Stimulated activated CD4-positive, alpha-beta T cell treated with anti-CD3 and anti-CD28 coated beads, Interleukin-12 subunit alpha, Interleukin-12 subunit beta, amount 100 ng/mL, for 24 hours (primary cell): ENCODE measurements at places on chromosomes 4 and X.

- no peak for DNase-seq
These were observed 26.1 kb downstream of the RUFY3 start for GRCh38 chr4:70747874-70748273.

DNA sequence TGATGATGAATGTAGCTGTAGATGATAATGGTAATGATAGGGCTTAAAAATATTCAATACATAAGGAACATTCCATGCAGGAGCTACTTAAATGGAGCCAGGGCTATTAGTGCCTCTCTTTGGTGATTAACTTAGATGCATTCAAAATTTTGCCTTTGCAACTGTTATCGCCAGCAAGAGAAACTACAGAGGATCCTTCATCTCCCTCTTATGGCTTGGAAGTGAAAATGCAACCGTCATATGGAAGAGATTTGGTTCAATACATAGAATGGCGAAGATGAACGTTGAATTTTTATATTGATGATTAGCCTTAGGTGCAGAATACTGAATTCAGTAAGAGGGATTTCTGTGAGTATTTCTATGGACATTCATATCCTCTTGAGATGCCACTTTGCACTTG lies 134.5 kb upstream of the NLGN4X start:
- DNase-seq, result no peak

GRCh38 chrX:9378980-9379696 lies 85.7 kb upstream of the TBL1X start:
- DNase-seq, result no peak

DNA sequence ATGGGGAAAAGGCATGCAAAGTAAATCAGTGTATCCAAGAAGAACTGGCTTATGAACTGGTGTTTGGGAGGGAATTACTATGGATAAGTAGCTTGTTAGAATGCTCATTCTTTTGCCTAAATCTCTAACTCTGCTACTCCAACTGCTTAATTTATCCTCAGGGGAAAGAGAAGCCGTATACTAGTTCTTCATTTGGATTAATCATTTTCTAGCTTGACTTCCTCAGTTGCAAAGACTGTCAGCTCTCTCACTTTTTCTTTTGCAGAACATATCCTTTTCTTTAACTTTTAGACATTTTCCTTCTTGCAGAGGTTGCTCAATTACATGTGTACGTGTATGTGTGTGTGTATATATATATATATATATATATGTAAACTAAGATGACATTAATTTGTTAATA lies 21.9 kb downstream of the GPRIN3 start:
- DNase-seq, result no peak

DNA sequence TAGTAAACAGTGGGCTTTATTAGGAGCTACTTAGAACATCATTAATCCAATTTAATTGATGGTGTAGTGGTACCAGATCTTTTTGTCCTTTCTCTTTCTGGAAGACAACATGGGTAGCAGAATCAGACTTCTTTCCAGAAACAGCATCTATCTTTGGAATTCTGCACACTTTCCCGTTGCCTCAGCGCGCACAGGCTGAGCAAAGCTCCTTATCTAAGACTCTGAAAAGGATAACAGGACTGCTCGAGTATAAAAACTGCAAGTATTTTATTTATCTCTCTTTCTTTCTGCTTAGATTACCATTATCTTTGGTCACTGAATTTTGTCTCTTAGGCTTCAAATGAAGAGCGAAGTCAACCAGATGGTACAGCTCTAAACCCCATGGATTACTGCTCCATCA lies 191.7 kb downstream of the DHX15 start:
- DNase-seq, result no peak

DNA sequence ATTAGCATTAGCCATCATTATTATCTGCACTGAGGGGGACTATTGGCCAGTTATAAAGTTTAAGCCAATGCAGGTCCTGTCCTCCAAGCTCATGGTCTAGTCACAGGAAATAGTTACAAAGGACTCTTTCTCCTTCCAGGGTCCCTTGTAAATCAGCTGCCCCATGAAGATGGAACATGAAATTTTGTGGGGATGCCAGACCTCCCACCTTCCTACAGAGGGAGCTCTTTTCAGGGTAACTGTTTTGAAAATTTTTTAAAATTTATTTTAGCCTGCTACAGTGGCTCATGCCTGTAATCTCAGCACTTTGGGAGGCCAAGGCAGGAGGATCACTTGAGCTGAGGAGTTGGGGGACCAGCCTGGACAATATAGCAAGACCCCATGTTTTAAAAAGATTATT lies 124.4 kb upstream of the SLC34A2 start:
- no peak for DNase-seq

- no peak for DNase-seq
These were observed 18.7 kb downstream of the MGST2 start for GRCh38 chr4:139684351-139684750.

DNA sequence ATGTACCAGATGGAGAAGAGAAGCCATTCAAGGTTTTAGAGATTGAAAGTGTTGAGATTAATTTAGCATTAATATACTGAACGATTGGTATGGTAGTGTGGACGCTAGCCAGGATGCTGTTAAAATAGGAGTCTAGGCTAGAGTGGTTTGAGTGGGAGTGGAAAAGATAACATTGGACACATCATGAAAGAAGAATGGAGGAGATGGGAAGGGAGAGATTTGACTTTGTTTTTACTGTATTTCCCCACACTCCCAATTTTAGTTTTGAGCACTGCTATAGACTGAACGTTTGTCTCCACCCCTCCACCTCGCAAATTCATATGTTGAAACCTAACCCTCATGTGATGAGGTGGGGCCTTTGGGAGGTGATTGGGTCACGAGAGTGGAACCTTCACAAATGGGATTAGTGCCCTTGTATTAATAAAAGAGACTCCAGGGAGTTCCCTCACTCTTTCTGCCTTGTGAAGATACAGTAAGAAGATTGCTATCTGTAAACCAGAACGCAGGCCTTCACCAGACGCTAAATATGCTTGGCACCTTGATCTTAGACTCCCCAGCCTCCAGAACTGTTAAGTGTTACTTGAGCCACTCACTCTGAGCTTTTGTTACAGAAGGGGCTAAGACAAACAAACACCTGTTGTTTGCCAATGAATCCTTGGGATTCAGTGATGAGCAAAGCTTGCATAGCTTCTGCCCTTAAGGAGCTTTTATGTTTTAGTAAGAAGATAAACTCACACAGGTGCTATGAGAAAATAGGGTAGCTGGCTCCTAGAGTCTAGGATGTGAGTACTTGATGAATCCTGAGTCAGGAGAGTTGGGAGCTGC lies 25.8 kb downstream of the USP9X start:
- DNase-seq, result no peak

DNA sequence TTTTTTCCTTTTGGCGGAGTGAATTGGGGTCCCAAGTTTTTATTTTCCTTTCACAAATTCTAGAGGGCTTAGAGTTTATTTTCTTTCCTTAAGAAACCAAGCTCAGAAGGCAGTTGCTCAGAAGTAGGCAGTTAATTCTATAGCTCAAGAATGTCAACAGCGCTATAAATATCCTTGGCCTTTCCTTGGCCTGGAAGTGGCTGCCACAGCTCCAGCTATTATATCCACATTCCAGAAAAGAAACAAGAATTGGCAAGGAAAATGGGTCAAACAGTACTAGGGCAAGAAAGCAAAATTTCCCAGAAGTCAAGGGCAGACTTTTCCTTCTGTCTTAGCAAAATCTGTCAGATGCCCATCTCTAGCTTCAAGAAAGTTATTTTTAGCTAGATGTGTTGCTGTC lies 31.0 kb downstream of the SLC10A6 start:
- no peak for DNase-seq

DNA sequence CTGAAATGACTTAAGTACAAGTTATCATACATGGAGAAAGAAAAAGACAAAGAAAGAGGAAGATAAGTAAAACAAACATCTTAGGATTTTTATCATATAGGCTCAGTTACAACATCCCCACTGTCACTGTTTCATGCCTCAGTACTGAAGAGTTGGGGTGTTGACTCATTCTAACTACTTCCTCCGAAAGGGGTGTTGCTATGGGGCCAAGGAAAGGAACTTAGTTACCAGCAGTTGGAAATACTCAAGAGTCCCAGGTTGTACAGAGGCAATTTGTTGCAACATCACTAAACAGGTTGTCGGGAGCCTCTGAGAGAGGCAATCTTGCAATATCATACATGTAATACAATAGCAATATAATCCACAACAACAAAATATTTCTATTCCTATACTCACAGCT lies 1264.7 kb downstream of the PCDH7 start:
- DNase-seq, result no peak

- no peak for DNase-seq
These were observed 39.2 kb upstream of the HS3ST1 start for GRCh38 chr4:11467931-11468330.

DNA sequence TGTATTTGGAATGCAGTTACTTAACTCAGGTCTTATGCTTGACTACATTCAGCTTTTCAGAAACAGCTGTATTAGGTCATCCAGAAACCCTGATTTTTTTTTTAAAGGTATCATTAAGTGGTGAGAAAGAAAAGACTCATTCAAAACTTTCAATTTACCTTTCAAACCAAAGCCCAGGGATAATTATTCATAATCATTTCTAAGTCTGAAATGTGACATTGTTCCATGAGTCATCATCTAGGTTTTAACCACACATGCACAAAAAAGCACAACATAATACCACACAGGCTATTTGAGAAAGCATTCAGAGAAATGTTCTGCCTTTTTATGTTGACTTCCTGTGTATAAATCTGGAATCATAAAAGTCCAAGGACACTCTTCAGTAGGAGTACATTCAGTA lies 288.2 kb downstream of the IL1RAPL2 start:
- DNase-seq, result no peak

DNA sequence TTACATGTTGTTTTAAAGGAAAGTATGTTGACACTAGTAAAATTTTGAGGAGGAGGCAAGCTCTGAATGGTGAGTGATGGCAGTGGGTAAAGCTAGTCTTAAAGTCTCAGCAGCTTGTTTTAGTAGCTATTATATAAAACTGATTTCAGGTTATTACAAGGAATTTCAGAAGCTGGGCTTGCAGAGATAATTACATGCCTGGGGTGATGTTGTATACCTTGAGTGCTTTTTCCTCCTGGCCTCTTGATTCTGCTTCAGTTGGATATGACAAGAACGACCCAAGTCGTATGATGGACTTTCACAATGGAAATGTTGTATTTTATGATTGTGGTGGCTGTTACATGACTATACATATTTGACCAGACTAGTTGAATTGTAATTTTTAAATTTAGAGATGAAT lies 175.5 kb upstream of the ADGRL3 start:
- no peak for DNase-seq
